ENCODE measurements at places on chromosomes 11 and 22.
A peak's percentile ranks its signal among the peaks of the same experiment; 100 is the strongest.

DNA sequence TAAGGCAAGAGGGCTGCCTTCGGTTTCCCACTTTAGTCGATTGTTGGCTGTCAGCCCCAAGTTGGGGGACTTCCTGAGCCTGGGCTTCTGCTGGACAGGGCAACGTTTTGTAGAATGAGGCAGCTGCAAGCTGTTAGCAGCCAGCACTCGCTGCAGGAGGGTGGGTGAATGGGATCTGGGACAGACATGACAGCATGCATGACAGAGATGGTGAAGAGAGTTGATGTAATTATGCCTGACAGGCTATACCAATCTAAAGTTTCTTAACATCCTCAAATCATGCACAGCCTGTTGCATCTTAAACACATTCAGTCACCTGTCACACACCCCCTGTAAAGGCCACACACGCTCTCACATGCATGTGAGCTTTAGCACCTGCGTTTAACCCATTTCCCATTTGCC, 49.2 kb downstream of the CWC15 start:
- no peak for DNase-seq

DNA sequence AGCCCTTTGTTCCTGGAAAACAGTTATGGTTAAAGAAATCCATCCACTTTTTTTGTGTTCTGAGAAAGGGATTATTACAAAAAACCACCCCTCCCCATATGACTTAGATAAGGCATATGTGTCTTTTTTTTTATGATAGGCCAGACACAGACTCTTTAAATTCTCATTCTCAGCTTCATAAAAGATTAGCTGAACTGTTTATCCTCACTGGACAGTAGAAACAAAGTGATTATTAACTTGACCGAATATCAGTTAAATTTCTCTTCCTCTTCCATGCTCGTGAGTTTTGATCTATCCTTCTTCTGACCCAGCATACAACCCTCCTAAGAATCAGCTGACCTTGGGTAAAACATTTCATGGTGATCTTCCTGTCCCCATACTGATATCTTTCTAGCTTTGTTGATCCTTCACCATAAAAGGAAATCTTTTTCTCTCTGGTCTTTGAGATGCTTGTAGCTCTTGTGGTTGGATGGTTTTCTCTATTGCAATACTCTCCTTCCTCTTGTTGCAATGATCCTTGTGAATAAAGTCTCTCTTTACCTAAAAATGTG, 26.2 kb downstream of the OR2AG2 start:
- no peak for DNase-seq

- peak; percentile 68 for DNase-seq
These were observed 177.6 kb downstream of the IGLL1 start for GRCh38 chr22:23402275-23403151.

GRCh38 chr22:26168330-26168851, 871 bp upstream of the SEZ6L start:
- no peak for DNase-seq

DNA sequence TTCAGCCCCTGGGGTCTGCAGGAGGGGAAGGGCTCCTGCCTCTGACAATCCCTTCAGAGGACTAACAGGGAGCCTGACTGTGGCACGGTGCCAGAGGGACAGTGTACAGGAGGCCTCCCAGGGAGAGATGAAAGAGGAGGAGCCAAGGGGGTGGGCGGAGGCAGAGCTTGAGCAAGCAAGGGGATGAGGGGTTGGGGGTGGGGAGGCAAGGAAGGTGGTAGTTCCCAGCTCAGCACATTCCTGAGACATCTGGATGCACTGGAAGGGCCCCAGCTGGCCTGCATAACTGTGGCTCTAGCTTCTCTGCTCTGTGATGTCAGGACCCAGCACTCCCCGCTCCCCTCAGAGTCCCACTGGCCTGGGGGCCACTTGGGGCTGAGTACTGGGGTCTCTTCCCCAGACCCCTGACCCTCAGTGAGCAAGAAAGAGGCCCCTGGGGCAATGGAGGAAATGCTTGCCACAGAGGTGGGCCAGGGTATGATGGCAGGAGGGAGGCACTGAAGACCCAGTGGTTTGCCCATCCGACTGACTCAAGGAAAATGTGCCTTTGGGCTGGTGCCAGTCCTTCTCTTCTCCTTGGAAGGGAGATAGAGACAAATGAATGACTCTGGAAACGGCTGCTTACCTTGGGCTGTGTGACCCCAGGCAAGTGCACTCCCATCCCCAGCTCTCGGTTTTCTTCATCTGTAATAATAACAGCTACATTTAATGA, 13.3 kb downstream of the CREB3L1 start:
- no peak for DNase-seq

DNA sequence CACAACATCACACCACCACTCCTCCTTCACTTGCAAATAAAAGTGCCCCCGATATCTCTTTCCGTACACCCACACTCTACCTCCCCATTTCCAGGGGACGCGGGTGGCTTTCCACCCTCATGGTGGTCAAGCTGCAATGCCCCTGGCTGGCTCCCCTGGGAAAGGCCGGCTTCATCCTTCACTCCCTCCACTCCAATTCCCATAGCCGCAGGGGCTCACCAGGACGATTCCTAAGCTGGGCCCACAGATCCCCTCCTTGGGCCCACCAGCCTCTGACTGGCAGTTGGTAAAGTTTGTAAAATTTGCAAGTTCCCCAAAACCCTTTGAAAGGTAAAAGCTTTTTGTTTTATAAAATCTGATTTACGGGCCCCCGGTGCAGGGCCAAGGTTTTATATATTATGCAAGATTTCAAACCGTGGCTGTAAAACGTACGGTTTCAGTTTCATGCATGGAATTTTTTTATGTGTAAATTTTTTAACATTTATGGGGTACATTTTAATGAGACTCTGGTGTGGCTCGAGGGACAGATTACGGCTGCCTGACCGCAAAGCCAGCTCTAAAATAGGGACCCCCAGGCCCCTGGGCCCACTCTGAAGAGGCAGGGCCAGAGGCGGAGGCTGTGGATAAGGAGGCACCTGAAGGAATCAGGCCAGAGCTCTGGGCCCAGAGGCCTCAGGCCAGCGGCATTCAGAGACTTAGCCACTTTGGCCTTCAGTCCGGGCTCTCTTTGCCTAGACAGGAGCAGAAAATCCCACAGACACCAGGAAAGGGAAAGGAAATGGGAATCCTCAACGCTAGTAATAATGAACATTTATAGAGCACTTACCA, 106.5 kb downstream of the FEZ1 start:
- no peak for DNase-seq

GRCh38 chr22:17806437-17806836, 32.2 kb upstream of the BID start:
- no peak for DNase-seq

GRCh38 chr22:22942511-22943329, 55.1 kb downstream of the IGLL5 start:
- peak; percentile 87 for DNase-seq

DNA sequence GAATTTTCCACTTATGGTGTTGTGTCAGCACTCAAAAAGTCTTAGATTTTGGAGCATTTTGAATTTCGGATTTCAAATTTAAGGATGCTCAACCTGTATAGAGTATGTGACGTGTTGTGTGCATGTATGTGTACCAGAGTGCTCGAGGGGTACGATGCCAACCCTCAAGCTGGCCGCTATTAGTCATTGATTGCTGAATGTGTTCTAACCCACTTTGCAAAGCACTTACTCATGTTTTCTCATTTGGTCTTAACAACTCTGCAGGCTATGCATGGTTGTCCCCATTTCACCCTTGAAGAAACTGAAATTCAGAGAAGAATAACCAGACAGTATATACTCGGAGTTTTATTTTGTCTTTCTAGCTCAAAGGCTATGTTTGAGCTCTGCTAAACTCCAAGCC, 196.4 kb upstream of the TENM4 start:
- DNase-seq, result no peak

- DNase-seq, result no peak
These were observed 47.4 kb upstream of the B3GAT1 start for GRCh38 chr11:134459246-134460061.

DNA sequence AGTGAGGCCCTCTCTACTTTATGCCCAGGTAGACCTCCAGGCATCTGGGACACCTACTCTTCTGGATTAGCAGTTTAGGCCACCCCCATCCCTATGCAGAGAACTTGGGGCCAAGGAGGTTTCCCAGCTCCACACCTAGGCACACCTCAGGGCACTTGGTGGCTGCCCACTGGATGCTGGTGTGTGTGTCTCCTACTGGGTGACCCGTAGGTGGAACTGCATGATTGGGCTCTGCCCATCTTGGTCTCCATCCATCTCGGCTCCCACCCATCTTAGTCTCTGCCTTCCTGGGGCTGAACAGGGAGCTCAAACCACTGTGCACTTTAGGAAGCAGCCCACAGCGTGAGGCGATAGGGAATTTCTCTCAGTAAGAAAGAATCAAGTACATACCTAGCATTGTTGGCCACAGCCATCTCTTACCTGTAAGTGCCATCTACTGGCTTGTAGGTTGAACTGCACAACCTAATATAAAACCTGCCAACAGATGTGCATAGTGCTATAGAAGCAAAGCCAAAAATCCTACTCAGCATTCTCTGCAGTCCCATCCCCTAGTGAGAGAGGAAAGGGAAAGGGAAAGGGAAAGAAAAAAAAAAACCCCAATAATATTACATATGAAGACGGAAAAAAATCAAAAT, 61.6 kb upstream of the PTPN5 start:
- DNase-seq, result no peak

GRCh38 chr11:69232821-69233743, 60.9 kb upstream of the MYEOV start:
- no peak for DNase-seq

DNA sequence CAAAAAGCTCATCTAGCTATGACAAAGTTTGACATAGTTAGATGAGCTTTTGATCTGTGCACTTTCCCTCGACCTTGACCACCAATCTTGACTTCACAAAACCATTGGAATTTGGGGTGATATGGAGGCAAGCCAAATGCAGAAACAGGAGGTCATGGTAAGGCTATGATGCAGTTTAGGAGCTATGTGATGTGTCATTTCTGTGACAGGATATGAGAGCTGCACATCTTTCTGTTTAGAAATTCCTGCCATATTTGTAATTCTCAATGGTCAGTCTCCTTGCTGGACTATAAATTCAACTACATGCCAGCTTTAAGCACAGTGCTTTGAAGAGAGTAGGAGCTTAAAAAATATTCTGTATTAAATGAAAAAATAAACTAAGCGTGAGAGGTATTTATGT, 12.9 kb downstream of the OR51B6 start:
- DNase-seq, result no peak

DNA sequence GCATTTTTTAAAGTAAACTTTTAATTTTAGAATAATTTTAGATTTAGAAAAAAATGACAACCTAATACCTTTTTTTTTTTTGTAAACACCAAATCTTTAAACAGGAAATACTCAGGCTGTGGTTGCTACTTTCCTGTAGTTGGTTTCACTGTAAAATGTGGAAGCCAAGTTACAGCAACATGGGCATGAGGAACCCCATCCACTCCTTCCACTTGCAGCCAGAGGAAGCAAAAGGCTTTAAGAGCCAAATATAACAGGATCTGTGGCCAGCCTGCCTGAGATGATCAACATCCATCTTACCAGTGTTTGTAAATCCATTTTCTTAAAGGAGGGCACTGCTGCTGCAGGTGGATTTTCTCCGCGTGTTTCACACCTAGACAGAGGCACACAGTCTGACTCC, 66.2 kb downstream of the TNRC6B start:
- DNase-seq, result no peak

DNA sequence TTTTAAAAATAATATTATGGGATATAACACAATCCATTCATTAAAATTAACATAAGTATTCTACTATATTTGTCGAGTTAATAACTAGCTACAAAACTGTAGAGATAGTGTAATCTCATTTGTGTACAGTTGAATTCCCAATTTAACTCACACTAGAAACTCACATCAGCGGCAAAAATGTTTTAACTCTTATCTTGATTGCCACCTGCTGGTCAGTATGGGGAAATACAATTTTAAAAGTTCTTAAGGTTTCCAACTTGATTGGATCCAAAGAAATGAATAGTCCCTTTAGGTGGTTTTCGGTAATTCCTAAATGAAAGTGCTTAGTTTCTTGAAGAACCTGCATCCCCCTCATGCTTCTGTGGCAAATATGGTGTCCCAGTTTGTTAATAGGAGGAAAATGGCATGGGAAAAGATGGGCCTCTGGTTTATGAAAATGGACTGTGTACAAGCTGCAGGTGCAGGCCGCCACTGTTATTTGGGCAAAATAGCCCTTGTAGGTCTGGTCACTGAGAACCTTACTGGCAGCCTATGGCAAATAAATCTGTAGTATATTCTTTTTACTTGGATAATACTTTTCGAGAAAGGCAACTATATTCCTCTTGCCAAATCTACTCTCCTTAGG, 33.7 kb upstream of the SLC17A6 start:
- no peak for DNase-seq

DNA sequence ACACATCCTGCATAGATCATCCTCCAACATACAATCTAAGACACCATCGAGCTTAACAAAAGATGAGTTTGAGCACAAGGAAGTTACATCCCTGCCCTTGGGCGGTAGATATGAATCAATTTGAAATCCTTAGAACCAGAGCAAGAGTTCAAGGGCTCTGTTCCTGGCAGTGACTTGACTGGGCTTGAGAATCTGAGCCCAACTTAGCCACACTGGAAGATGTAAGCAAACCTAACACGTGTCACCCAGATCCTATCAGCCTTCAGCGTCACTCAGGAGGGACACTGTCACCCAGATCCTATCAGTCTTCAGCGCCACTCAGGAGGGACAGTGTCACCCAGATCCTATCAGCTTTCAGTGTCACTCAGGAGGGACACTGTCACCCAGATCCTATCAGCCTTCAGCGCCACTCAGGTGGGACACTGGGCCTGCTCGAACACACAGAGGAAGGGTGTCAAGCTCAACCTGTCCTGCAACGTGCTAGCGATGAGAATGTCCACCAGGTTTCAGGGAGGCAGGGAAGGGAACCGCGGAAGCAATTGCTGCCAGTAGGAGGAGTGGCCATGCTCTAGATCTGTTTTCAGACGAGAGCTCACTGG, 32.8 kb upstream of the CTSD start:
- DNase-seq, result no peak

DNA sequence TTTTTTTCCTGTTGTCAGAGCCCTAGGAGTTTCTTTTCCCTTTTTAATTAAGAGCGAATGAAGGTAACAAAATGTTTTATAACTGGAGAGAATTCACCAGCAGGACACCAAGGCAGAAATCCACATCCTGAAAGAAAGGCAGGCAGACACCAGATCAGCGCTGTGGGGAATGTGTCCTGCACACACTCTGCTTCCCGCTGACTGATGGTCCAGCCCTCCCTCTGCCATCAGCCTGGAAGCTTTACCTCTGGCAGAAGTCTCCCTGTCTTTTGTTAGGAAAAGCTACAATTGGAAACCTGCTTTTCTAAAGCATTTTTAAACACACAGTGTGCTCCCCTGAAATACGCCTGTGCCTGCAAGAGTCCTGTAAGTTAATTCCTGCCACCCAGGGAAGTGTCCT, 638.5 kb downstream of the NTM start:
- no peak for DNase-seq

Measured in stimulated activated naive CD8-positive, alpha-beta T cell treated with anti-CD3 and anti-CD28 coated beads, Interleukin-15, Interleukin-2, amounts not matched to agents 100 U/mL and 50 U/mL, for 24 hours (primary cell).